ENCODE measurements at places on chromosomes 16 and 17.

GRCh38 chr17:18315562-18315922 is 449 bp downstream of the SMCR8 start:
- no peak for DNase-seq

GRCh38 chr17:48543107-48543853 is 1.6 kb downstream of the HOXB2 start:
- DNase-seq: no peak

- DNase-seq: peak; percentile 85
These were observed at the start of gene PHKG2 for GRCh38 chr16:30747799-30748633. TSS of gene PHKG2 (plus strand) at chr16:30748425. CDS start at chr16:30748821, 396 bp downstream.

DNA sequence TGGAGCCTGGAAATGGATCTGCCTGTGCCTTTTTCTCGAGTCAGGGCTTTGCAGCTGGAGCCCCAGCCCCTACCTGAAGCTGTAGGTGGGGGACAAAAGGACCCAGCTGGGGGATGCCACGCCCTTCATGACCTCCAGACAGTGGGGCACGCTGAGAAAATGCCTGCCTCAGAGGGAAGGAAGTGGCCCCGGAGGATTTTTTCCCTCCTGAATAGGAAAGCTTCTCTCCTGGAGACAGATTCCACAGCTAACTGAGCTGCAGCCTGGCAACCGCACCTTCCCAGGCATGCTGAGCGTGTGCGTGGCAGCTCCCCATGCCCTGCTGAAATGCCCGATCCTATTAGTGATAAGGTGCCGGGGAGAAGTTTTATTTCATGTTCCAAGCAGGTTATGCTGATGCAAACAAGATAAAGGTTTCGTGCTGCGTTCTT is 58.0 kb downstream of the AIPL1 start:
- DNase-seq: no peak

DNA sequence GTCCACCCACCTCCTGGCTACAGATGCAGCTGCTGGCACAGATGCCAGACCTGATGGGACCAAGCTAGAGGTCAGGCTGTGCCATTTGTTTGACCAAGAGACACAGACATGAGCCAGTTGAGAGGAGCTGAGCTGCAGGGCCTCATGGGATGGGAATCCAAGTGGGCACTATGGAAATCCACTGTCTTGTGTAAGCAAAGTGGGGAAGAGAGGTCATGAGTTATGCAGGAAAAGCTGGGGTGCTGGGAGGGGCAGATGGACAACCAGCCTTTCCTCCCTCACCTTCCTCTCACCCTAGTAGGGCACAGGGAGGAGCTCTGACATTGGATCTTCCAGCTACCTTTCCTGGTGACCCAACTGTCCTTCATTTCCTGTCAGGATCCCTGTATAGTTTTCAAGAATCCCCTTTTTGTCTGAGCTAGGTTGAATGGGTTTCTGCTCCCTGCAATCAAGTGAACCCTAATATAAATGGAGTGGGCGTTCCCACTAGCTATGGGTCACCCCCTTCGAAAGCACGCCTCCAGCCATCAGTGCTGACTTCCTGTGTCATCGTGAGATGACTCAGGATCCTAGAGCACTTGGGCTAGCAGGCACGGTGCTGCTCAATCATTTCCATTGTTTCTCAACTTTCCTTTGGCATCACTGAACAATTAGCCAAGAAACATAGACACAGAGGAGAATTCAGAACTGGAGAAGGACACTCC is 13.6 kb downstream of the ATPAF2 start:
- no peak for DNase-seq

GRCh38 chr17:1730326-1731193 is 6.1 kb downstream of the WDR81 start:
- no peak for DNase-seq
